ENCODE measurements at places on chromosomes 3 and 15.

DNA sequence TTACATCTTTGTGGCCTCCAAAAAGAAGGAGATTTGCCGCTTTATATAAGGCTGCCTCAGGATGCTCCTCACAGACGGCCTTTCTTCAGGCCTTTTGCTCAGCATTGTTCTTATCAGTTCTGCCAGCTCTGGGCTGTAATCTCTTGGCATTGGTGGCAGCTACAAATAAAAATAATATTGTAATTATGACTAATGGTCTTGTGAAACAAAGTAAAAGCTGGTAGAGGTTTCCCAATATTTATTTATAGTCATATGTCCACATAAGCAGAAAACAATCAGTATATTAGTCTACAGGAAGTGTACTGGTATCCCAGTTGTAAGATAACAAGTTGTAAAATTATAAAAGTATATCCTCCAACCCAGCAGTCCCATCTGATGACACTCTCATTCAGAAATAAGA lies 7.3 kb downstream of the NEK4 start:
- DNase-seq, result no peak

GRCh38 chr15:79128556-79128955 lies 38.0 kb upstream of the RASGRF1 start:
- DNase-seq, result no peak

- DNase-seq, result no peak
Measured at GRCh38 chr15:77608774-77609173, 23.9 kb downstream of the LINGO1 start.

DNA sequence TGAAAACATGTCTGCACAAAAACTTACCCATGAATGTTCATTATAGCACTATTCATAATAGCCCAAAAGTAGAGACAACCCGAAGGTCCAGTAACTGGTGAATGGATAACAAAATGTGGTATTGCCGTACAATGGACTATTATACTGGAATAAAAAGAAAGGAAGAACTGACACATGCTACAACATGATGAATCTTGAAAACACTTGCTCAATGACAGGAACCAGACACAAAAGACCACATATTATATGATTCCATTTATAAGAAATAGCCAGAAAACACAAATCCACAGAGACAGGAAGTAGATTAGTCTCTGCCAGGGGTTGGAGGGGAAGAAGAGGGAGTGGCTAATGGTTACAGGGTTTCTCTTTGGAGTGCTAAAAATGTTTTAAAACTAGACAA lies 18.3 kb downstream of the SHC4 start:
- no peak for DNase-seq

DNA sequence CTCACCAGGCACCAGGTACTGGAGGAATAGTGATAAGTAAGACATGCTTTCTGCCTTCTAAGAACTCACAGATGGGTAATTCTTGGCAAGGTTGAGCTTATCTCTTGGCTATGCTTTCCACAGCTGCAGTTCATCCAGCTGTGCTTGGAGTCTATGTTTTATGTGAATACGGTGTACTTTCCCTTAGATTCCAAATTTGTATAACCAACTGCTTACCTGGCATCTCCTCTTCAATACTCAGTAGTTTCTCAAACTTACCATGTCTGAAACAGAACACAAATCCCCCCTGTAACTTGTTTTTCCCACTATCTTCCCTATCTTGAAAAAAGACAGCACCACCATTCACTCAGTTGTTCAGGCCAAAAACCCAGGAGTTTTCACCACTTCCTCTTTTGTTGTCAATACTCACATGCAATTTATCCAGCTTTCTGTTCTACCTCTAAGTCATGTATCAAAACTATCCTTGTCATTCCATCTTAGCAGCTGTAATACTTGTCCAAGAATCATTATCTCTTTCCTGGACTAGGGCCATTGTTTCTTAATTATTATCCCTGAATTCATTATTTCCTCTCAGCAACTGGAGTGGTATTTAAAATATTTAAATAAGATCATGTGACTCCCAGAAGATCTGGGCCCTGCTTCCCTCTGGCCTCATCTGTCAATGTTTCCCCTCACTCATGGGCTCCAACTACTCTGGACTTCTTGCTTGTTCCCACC lies 32.6 kb downstream of the COL6A5 start:
- no peak for DNase-seq

GRCh38 chr3:128254967-128255366 lies 101.7 kb downstream of the EEFSEC start:
- no peak for DNase-seq

Measured in stimulated activated CD8-positive, alpha-beta memory T cell treated with anti-CD3 and anti-CD28 coated beads, Interleukin-12 subunit alpha, Interleukin-12 subunit beta, amount 100 ng/mL, for 4 hours (primary cell).